CD4-positive, alpha-beta T cell treated with Interleukin-10 for 1 hour (primary cell): ENCODE measurements at places on chromosomes 4 and X.

DNA sequence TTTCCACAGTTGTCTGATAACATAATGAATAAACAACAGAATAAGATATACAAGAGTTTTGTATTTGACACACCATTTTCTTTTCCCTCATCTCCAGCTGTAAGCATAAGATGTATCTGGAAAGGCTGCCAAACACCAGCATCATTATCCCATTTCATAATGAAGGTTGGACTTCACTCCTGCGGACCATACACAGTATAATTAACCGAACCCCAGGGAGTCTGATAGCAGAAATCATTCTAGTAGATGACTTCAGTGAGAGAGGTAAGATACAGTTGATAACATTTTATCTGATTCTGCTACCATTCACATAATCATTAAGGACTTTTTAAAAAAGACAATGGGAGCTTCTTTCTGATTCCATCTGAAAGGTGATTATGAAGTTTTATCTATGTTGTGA is 535.2 kb downstream of the GALNTL6 start:
- DNase-seq: no peak

- peak; percentile 2 for DNase-seq
These were observed 338.3 kb upstream of the GALNT7 start for GRCh38 chr4:172830295-172830764.

DNA sequence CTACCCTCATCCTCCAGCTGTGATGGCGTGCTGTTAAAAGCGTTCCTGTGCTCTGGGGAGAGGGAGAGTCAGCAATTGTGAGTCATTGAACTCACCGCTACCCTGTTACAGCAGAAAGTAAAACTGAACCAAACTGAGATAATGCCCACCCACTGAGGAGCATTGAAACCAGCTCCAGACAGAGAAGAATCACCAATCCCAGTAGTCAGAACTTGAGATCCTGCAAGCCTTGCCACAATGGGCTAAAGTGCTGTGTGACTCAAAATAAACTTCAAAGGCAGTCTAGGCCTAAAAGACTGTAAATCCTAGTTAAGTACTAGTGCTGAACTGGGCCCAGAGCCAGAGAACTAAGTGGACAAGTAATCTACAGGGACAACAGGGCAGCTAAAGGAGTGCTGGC is 1394.2 kb upstream of the DIAPH2 start:
- DNase-seq: no peak

DNA sequence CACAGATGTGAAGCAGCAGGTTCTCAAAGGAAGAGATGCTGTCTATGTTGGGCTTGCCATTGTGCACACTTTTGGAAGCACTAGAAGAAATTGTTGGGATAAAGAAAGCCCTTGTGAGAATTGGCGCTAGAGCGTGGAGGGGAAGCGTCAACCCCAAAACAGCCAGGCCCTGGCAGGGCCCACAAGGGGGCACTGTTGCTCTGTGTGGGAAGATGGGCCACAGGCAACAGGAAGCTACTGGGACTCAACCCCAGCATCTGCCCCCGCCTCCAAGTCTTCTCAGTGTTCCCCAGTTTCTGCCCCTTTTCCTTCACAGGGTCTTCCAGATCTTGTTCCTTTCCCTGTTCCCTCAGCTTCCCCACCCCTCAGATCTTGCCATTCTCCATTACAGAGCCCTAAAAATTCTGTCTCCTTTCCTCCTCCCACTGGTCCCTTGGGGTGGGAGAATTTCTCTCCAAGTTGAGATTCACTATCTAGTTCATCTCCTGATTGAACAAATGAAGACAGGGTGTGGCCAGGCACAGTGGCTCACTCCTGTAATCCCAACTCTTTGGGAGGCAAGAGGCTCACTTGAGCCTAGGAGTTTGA is 85.5 kb downstream of the STARD8 start:
- DNase-seq: peak; percentile 57

DNA sequence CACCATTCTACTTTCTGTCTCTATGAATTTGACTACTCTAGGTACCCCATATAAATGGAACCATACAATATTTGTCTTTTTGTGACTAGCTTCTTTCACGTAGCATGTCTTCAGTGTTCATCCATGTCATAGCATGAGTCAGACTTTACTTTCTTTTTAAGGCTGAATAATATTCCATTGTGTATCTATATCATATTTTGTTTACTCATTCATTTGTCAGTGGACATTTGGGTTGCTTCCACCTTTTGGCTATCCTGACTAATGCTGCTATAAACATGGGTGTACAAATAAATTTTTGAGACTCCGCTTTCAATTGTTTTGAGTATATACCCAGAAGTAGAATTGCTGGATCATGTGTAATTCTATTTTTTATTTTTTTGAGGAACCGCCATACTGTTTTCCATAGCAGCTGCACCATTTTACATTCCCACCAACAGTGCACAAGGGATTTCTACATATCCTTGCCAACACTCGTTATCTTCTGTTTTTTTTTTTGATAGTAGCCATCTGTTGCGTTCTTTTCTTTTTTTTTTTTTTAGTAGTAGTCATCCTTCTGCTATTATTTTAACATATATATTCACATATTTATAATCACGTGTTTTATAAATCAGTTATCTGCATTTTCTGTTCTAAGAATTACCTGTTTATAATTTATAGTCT is 158.0 kb upstream of the MED14 start:
- no peak for DNase-seq

DNA sequence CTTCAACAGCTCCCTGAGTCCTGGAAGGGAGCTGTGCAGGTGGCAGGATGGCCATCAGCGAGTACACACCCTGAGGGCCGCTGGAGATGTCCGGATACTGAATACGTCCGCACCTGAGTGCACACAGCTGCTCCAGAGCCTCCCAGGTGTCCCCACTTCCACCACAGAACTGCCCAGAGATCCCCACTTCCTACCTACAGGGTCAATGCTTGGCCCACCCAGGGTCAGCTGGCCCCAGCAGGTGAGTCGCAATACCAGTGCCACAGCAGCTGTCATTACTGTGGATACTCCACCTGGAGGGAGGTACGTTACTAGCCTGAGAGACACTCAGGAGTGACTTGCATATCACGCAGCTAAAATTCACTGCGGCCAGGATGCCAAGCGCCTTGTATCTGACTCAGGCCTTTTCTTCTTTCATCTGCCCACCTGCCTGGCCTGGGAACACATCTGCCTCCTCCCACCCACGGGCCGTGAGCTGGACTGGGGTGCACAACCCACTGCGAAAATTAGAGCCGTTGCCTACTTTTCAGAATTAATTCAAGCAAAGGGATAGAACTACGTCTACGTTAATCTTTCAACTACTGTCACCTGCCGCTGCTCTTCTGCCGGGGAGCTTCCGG is 9.4 kb downstream of the C4orf50 start:
- DNase-seq: no peak

GRCh38 chr4:100823066-100823992 is 305.5 kb upstream of the EMCN start:
- DNase-seq: no peak

DNA sequence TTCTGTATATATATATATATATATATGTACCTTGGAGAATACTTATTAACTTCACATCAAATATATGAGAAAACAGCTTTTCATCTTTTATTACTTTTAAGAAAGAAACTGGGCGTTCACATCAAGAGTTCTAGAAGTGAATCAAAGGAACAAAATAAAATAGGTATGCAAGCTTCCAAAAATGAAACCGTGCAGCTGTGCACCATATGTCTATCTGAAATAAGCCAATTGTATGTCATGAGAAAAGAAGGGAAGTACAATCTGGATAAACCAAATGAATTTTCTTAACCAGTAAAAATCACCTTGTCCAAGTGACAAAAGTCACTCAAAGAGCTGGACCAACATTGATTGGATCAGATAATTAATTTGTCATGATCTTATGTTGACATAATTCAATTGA is 405.4 kb upstream of the TECRL start:
- DNase-seq: no peak

DNA sequence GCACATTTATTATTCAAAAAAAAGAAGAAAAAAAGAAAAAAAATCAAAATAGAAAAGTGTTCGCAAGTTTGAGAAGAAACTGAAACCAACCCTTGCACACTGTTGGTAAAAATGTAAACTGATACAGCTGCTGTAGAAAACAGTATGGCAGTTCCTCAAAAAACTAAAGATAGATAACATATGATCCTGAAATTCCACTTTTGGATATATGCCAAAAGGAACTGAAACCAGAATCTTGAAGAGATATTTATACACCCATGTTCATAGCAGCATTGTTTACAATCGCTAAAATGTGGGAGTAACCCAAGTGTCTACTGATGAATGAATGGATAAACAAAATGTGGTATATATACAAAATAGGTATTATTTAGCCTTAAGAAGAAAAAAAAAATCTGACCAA is 155.4 kb downstream of the TBCK start:
- DNase-seq: no peak

GRCh38 chr4:10841697-10842096 is 157.1 kb upstream of the CLNK start:
- no peak for DNase-seq
